ENCODE measurements at places on chromosomes 6 and 20. TPM values are rescaled to one million over a fixed set of nuclear protein-coding genes. Genes with fewer than 3 reads are reported as not detected.

DNA sequence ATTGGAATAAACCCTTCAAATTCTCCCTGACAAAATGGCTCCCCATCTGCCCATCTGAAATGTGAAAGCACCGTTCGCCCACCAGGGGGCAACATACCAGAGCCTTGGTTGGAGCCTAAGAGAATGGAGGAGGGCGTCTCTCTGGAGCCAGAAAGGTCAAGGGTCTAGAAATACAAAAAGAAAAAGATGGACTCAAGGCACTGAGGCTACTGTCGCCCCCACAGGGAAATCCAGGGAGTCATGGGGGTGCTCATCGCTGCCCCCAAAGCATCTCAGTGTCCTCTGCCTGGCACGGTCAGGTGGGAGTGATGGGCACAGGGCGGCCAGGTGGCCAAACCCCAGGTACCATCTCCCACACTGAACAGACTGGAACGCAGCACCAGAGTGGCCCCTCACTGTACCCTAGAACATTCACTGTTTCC, 136.3 kb downstream of the ZMYND8 start:
- no peak for DNase-seq

GRCh38 chr20:11136691-11137090, 462.9 kb upstream of the JAG1 start:
- DNase-seq: no peak

GRCh38 chr6:4304927-4305455, 169.6 kb upstream of the ECI2 start:
- DNase-seq: no peak

The SRMS gene
- total RNA-seq: not detected

- no peak for DNase-seq
Observed at GRCh38 chr6:35388772-35389352, 46.5 kb downstream of the PPARD start.

All from left ventricle myocardium inferior (tissue), 1 donor.